ENCODE measurements at places on chromosomes 3 and 15.
A peak's percentile ranks its signal among the peaks of the same experiment; 100 is the strongest.

DNA sequence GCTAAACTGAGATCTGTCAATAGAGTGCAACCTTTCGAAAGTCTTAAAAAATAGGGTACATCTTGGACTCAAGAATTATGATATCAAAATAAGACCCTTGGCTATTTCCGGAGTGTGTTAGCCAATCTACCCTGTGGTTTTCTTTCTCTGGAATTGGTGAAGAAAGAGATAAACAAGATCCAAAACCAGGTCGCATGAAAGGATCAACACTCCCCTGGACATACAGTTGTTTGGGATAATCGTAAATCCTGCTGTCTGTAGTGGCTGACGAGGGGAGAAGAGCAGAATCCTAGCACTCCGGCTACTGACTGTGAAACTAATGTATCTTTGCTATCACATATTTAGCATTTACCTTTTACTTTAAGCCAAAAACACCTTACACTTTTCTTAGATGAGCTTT is 30.9 kb downstream of the FNDC3B start:
- DNase-seq: no peak

DNA sequence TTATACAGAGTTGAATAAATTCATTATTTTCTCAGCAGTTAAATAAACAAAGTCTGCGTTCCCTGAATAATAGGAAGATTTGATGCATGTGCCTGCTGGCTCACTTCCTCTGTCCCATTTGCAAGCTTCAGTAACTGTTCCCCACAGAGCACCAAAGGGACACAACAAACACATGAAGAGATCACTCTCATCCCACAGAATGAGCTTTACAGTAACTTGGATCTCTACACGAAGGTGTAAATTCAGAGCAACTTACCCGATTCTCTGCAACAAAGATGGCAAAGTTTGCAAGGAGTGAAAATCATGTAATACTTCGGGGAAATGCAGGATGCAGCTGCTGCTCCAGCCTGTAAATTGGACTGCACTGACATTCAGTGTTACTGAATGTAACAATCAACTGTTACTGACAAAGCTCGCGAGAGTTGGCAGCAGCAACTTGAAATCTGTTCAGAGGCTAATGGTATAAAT is at the start of gene BCHE:
Gene BCHE (minus strand): TSS at position 366 of the 468 bp plus-strand sequence. CDS start 6,390 bp downstream, outside the sequence.
- no peak for DNase-seq

GRCh38 chr15:64224511-64224910 is 61.7 kb upstream of the PPIB start:
- no peak for DNase-seq

DNA sequence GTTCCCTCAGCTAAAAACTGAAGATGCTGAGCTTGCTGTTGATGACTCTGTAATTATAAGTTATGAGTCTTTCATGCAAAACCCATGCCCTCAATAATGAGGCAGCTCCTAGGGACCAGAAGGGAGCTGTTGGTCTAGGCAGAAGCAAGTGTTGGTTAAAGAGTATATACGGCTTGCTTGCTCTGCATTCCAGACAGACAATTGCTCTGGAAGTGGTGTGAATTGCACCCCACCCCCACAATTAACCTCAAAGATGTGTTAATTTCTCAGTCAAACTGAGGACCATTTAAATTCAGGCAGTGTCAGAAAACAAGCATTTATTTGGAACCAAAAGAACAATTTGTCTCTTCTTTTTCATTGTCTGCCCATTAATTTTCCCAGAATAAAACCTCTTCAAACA is 163.5 kb upstream of the EOMES start:
- DNase-seq: no peak

DNA sequence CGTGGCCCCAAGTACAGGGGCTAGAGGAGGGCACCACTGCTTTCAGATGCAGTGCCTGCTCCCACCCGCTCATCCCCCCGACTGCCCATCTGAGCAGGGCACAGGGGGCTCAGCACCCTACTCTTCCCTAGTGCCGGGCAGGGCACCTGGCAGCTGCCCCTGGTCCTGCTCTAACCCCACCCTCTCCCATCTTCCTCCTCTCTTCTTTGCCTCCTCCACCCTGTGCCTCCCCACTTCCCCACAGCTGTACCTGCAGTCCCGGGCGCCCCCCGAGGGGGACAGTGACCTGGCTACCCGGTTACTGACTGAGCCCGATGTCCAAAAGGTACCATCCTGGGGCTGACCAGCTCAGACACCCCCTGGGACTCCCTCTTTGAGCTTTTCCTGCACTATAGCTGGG is 12.8 kb downstream of the NBEAL2 start:
- DNase-seq: no peak

GRCh38 chr15:73631915-73632669 is 1.1 kb downstream of the NPTN start:
- peak; percentile 19 for DNase-seq

DNA sequence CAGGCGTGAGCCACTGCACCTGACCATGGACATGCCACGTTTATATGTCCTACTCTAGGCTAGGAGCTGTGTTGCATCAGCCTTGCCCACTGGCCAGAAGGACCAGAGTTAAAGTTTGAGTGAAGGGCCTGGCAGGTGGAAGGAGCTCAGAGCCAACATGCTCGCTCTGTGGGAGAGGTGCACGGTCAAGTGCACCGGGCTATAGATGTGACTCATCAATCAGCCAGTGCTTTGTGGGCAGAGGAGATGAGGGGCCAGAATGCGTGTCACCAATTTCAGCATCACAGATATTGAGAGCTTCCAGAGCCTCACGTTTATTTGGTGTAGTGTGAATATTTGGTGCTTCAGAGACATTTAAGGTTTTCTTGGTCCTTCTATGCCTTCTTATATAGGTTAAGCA is 137.3 kb upstream of the KBTBD8 start:
- DNase-seq: no peak

DNA sequence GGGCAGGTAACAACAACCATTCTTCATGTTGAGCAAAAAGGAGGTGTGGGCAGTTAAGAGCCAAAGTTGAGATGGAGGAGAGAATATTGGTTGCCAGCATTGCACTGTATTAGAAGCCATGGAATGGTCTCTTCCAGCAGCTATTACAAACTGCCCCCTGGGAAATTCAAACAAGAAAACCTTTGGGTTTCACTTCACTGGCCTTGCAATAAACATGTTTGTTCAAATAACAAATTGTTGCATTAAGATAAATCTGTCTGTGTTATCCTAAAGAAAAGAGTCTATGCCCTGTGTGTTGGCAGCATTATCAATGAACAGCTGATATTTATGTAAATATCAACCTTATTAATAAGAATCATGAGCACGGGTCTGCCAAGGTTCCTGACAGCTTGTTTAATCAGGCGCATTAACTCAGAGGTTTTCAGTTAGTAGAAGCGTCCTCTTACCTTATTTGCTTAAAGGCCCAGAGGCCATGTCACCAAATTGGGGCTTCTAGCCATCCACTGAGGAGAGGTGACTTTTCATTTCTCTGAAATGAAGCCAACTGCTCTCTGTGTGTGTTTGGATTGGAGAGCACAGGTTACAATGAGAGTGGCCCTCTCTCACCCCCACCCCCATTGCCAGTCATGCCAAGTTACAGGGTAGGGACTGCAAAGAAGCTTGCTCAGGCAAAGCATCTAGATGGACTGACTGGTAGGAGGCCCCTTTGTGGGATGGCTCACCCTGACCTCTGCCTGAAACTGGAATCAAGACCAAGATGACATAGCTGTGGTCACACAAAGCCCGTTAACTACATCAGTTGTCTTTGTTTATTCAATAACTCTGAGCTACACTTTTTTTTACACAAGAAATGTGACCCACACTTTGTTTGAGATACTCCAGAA is 10.5 kb downstream of the FILIP1L start:
- no peak for DNase-seq

- no peak for DNase-seq
These were observed 39.1 kb upstream of the LRTM1 start for GRCh38 chr3:54966979-54967378.

DNA sequence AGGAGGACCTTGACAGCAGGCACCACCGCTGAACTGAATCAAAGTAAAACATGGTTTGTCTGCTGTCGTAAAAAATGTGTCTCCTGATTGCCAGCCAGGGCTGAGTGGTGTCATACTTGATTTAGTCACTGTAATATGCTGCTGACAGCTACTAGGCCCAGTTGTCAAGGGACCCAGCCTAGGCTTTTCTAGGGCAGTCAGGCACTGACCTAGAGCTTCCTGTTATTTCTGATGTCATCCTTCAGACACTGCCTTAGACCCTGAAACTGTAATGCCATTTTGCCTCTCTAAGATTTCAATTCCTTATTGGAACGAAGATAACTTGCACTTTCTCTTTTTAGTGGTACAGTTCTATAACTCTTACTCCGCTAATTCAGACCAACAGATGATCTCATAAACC is 2.6 kb upstream of the MRPL3 start:
- no peak for DNase-seq

DNA sequence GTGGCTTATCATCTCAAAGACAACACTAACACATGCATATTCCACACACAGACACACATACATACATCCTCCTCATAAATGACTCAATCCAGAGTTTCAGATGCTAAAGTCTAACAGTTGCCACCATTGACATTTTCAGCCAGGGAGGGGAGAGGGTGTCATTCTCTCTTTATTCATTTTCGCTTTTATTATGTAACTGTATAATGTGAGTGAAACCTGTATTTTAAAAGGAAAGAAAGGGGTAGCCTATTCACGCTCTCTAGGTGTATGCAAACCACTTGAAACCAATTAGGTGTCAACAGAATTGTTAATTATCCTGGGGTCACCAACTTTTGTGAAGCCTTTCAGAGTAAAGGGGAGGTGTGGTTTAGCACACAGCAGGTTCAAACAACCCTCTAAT is 1282.9 kb downstream of the ROBO2 start:
- no peak for DNase-seq

DNA sequence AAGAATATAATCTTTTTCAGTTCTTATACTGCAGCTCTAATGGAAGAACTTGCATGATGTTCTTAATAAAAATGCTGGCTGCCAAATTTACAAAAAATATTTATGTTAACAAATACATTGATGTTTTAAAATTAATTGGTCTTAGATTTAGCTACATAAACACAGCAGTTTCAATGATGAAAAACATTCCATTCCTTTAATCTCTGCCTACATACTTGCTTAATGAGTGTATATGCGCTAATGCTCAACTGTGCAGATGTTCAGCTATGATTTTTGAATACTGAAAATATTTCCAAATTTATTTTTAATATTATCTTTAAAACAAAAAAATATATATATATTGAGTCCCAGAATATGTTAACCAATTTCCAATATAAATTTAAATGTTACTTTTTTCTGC is 867.4 kb downstream of the ROBO1 start:
- no peak for DNase-seq

- DNase-seq: no peak
These were observed 43.6 kb downstream of the WHAMM start for GRCh38 chr15:82852941-82853561.

- no peak for DNase-seq
These were observed 101.9 kb upstream of the KCNMB2 start for GRCh38 chr3:178434206-178434805.

DNA sequence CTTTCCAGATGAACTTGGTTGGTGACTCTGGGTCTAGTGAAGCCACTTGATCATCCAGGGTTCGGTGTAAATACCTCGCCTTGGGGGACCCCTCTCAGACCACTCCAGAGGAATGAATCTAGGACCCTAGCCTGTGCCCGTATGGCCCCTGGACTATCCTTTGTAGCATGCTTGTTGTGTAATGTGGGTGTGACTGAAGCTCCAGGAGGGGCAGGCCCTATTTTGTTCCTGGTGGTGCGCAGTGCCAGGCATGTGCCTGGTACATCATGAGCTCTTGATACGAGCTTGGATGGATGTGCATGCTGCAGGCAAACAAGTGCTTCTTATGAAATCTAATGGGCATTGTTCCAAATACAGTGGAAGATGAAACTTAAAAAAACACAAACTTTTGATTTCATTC is 82.8 kb downstream of the EBLN2 start:
- DNase-seq: no peak

- DNase-seq: no peak
These were observed 29.0 kb downstream of the KY start for GRCh38 chr3:134621854-134622253.

DNA sequence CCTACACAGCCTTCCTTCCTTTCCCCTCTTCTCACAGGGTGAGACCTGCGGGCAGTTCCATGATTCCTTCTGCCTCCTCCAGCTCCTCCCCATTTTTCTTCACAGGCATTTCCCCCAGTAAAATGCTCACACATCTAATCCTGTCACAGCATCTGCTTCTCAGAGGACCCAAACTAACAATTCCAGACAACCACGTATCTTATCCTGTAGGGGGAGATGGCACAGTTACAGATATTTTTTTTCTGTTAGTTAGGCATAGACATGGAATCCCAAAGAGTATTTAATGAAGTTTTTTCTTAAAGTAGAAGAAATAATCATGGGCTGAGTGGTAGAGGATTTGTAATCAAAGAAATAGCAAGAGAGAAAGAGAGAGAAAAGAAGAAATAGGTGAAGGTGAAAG is 373.1 kb upstream of the ADAMTS9 start:
- DNase-seq: no peak

DNA sequence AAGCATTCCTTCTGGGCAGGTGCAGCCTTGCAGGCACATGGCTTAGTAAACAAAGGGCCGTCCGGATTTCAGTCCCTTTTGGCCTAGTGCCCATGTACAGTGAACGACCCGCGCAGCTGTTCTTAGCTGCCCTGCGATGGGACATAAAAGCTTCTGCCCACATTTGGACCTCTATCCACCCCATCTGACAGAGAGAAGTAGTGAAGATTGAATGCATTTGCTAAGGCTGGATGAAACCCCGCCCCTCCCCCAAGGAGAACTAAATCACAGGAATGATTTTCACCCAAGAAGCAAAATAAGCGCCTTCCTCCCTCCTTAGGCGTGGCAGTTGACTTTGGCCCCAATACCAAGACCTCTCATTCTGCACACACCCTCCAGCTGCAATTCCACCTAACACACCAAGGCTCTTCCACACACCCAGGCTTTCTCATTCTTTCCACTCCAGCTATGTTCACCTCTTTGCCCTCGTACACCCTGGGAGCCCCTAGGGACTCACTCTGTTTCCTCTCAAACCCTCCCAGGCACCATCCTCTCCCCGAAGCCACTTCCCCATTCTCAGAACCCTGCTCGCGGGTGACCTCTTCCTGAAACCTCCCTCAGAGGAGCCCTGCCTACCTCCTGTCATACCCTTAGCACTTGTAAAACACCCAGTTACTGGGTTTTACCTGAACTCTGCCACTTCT is 14.1 kb upstream of the HRH1 start:
- no peak for DNase-seq

GRCh38 chr3:47161983-47162696 is 1.8 kb downstream of the SETD2 start:
- no peak for DNase-seq

- no peak for DNase-seq
These were observed 87.4 kb downstream of the BCHE start for GRCh38 chr3:165749821-165750220.

DNA sequence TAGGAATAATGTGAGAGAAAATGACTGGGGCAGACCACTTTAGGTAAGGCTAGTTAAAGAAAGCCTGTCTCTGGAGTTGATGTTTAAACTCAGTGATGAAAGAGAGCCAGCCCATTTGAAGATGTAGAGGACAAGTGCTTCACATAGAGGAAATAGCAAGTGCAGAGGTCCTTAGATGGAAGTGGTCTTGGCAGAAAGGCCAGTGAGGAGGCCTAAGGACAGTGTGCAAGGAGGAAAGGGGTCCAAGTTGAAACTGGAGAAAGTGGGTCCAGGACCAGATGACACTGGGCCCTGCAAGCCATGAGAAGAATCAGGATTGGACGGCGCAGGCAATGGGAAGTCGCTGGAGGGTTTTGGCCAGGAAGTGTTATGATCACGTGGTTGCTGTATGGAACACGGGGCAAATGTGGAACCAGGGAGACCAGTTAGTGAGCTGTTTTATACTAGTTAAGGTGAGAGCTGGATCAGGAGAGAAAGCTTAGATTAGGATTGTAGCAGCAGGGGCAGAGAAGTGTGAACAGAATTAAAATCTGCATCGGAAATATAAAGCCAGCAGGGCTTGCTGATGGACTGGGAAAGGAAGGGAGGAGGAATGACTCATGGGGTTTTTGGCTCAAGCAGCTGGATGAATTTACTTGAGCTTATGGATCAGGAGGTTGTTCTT is 48.0 kb upstream of the SCAANT1 start:
- no peak for DNase-seq
